HT-29 (cell line): ENCODE measurements at places on chromosomes 3 and 15.

DNA sequence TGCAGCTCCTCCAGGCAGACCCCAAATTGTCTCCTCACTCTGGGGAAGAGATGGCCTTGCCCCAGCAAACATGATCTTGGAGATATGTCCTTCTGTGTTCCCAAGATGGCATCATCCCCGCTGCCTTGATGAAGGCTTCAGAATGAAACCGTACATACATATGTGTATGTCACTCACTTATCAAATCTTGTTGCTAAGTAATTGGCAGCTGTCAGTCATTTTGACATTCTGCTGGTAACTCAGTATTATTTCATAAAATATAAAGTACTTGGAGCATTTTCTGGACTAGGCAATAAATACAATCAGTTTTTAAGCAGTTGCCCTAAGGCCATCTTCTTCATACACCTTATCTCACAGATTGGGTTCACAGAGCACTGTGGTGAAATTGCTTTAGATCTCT lies 62.4 kb downstream of the ARNT2 start:
- DNase-seq: no peak

DNA sequence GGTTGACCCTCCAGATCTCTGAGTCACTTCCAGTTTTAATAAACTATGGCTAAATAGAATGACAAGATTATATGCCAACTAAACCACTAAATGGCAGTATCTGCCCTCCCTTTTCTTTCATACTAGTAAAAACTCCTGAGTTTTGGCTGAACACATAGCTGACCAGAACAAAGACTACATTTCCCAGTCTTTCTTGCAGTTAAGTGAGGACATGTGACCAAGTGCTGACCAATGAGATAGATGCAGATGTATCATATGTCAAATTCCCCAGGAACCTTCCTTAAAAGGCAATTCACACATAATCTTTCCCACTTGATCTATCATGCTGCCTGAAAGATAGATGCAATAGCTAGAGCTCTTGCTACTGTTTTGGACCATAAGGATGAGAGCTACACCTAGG lies 191.3 kb downstream of the SHOX2 start:
- no peak for DNase-seq

GRCh38 chr3:113094337-113095221 lies 103.8 kb downstream of the GTPBP8 start:
- DNase-seq: no peak

DNA sequence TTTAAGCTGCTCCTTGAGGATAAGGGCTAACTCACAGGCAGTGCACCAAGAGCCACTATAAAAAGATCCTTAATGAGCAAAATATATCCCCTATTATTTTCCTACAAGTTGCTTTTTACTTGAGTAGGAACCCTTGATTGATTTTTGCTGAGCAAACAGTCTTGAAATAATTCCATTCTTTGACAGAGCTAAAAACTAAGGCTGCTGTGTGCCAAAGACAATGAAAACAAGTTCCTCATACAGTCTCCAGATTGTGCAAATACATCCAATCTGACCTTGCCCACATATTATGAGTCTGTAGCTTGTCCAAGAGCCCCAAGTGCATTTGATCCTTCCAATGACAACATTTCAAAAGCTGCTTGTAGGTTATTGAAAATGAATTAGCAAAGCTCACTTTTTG lies 15.0 kb downstream of the PRKAR2A start:
- DNase-seq: no peak
